ENCODE measurements at places on chromosomes 6 and 20.

DNA sequence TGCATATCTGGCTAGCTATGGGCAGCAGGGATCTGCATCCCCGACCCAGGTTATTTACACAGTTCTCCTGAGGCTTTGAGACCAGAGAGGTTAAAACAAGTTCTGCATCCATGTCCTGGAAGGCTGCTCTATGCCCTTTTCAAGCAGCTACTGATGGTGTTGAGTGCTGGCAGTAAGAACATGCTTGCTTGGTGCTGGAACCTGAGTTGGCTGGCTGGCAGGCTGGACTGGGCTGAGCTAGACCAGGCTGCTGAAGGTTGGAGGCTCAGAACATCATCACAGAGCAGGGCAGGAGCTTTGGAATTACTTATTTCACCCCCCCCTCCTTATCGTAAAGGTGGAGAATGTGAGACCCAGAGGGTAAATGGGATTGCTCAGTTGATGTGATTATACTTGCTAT, 16.9 kb upstream of the LRFN2 start:
- no peak for DNase-seq

DNA sequence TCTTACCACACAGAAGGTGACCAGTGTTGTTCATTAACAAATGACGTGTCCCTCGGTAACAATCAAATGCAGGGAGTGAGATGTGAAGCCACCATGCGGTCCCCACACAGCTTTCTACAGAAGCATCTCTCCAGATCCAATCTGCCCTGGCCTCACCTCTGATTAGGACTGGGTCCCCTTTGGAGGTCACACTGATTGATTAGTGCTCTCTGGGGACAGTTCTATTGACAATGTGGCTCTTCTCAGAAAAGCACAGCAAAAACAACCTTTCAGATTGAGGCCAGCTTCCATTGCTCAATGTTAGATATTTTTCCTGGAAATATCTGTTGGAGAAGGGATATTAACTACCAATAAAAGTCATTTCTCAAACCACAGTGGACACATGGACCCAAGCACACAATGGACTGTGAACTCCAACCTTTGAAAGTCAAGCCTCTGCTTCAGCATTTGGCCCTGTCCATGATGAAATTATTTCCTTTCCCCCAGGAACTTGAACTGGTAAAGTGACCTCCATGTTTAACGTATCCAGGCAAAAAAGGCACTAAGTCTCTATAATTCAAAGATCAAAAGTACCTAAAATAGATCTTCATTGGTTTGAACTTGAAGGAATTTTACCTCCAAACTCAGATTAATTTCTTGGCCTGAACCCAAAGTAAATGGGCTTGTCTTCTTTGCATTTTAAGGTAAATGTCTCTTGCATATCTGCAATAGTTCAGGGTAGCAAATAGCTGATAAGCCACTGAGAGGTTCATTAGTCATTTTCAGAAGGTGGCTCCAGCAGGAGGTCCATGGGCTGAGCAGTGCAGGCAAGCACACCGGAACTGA, 118.5 kb downstream of the FOXA2 start:
- no peak for DNase-seq

DNA sequence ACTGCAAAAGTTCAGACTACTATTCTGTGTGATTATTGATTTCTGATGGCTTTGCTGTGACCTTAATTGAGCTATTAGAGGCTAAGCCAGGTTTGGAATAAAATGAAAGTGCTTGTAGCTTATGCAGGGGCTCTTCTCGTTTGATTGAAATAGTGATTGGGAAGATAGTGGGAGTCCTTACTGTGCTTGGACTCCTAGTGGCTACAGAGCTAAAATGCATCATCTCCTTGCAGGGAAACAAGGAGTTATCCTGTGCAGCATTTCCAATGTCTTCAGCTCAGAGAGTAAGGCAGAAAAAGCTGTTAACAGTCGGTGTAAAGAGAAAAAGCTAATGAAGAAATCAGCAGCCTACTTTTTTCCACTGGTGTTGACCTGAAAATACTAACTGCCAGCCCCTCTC, 173.5 kb downstream of the SLC35F1 start:
- no peak for DNase-seq

- no peak for DNase-seq
Observed at GRCh38 chr6:134223796-134224420, 94.0 kb downstream of the SGK1 start.

GRCh38 chr6:74451953-74452352, 753.9 kb downstream of the COL12A1 start:
- DNase-seq, result no peak

GRCh38 chr6:127188744-127189143, 70.3 kb downstream of the RSPO3 start:
- no peak for DNase-seq

DNA sequence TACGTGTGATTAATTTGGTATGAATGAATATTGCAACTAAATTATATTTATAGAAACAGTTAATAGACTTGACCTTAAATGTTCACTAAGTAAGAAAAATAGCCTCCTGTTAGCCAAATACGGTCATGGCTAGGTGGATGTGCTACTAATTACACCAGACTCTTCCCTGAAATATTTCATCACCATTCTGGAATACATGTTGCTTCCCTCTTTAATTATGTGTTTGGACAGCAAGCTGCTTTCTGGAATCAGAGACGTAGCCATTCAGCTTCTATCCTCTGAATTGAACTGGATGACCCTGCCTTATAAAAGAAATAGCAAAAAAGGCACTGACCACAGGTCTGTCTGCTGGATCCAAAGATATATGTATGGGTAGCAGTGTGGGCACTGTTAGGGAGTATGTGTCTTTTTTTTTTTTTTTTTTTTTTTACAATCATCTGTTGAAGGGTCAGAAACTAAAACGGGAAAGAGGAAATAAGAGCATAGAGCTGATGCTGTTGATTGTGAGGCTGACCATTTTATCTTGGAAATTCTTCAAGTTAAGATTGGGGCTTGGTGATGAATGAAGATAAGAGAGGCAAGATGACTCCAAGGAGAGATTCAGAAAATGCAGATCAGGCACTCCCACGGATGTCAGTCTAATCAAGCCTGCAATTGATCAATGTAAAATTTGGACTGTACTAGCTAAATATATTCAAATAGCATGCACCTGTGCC, 283.2 kb upstream of the HSF2 start:
- DNase-seq, result no peak

- no peak for DNase-seq
Observed at GRCh38 chr6:166544296-166544605, 42.2 kb downstream of the RAMACL start.

GRCh38 chr6:161353208-161353613, 79.3 kb upstream of the AGPAT4 start:
- DNase-seq, result no peak

DNA sequence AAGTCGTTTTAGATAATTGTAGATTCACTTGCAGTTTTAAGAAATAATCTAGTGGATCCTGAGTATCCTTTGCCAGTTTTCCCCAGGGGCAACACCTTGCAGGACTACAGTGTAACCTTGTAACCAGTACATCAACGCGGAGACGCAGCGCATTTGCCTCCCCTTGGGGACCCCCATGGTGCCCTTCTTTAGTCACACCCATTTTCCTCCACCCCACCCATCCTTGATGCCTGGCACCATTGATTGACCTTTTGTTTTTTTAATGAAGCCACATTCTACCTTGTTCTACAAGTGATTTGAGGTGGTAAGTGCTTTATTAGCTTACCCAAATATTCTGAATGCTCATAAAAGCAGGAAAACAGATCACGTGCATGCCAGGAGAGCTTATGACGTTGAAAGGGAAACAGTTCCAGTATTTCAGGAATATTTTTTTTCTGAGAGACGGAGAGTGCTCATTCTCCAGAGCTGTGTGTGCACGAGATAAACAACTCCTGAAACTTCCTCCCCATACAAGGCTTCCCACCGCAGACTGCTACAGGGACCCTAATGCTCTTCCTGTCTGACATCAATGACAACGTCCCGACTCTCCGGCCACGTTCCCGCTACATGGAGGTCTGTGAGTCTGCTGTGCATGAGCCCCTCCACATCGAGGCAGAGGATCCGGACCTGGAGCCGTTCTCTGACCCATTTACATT, 35.7 kb downstream of the CDH26 start:
- no peak for DNase-seq

- DNase-seq, result no peak
Observed at GRCh38 chr20:46979603-46980241, 85.1 kb downstream of the EYA2 start.

DNA sequence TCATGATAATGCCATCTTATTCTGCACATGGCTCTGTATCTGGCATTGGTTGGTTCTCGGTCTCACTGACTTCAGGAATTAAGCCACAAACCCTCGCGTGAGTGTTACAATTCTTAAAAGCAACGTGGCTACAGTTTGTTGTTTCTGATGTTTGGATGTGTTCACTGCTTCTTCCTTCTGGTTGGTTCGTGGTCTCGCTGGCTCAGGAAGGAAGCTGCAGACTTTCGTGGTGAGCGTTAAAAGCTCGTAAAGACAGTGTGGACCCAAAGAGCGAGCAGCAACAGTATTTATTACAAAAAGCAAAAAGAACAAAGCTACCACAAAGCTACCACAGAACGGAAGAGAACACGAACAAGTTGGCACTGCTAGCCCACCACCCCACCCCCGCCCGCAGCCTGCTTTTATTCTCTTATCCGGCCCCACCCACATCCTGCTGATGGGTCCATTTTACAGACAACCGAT, 51.1 kb downstream of the MYLIP start:
- no peak for DNase-seq

- DNase-seq, result peak; percentile 2
Observed at GRCh38 chr6:132087391-132087790, 136.2 kb upstream of the CCN2 start.

Measured in NCI-H446 treated with DMSO at 0.1 percent for 48 hours (cell line).